Right kidney (tissue), 9 donors: ENCODE measurements at places on chromosomes 7 and 10.

DNA sequence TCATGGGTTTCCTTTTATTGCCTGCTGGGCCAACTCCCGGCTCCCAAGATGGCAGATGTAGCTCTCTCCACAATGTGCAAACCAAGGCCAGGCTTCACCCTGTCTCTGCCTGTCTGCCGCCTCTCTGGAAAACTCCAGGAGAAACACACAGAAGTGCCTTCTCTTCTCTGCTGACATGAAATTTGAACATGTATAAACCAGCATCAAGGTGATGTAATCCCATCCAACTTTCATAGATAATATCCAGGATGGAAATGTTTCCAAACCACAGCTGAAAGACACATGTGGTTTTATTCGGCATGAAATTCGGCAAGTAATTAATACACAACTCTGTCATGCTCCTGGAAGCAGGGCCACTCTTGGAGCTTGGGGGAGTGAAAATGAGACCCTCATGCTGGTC, 297.2 kb downstream of the C7orf25 start:
- no peak for DNase-seq

- no peak for DNase-seq
Measured at GRCh38 chr10:86981716-86982115, 13.4 kb downstream of the ADIRF start.

- DNase-seq = no peak
Measured at GRCh38 chr7:14900051-14900450, 2.5 kb downstream of the DGKB start.

- DNase-seq = no peak
Measured at GRCh38 chr10:80493522-80494051, 39.5 kb downstream of the TSPAN14 start.

- DNase-seq = no peak
Measured at GRCh38 chr10:25849988-25850387, 84.0 kb upstream of the MYO3A start.
